ENCODE measurements at places on chromosomes 2 and 18.
A peak's percentile ranks its signal among the peaks of the same experiment; 100 is the strongest.

DNA sequence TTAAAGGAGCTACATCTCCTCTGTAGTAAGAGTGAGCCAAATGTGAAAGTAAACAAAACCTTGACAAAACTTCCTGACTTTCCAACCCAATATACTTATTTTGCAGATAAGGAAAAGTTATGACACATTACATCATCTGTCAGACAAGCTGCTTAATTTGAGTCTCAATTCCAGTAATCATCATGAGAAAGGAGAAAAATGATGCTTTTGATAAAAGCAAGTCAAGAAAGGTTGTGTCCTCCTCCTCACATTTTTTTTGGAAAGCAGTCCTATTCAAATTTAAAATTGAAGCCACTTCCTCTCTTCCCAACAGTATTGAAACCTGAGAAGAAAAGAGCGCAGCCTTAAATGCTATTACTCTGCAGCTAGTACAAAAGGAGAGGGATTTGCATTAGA lies 519.6 kb downstream of the LRP1B start:
- no peak for DNase-seq

DNA sequence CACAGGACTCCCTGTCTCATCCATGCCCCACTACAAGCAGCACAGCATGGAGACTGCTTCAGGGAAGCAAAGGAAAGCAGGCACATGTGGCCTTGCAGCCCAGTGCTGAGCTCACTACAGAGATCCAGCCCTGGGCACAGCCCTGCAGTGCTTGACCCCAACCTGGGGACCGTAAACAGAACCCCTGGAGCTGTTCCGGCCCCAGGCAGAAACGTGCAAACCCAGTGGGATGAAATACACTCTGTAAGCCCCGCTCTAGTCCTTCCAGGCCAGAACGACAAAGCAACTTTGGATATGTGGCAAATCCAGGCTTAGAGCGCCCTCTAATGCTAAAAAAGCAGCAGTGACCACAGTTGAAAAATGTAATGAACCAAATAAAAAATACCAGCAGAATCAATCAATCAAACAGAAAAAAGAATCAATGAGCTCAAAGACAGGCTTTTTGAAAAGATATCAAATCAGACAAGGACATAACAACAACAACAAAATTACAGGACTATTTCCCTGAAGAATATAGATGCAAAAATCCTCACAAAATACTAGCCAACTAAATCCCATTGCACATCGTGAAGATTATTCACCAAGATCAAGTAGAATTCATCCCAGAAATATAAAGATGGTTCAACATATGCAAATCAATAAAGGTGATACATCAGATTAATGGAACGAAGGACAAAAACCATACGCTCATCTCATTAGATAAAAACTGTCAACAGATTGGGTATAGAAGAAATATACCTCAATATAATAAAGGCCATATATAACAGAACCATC lies 45.6 kb downstream of the ZNF519 start:
- DNase-seq = no peak

GRCh38 chr2:98896944-98897343 lies 39.1 kb downstream of the CRACDL start:
- no peak for DNase-seq

DNA sequence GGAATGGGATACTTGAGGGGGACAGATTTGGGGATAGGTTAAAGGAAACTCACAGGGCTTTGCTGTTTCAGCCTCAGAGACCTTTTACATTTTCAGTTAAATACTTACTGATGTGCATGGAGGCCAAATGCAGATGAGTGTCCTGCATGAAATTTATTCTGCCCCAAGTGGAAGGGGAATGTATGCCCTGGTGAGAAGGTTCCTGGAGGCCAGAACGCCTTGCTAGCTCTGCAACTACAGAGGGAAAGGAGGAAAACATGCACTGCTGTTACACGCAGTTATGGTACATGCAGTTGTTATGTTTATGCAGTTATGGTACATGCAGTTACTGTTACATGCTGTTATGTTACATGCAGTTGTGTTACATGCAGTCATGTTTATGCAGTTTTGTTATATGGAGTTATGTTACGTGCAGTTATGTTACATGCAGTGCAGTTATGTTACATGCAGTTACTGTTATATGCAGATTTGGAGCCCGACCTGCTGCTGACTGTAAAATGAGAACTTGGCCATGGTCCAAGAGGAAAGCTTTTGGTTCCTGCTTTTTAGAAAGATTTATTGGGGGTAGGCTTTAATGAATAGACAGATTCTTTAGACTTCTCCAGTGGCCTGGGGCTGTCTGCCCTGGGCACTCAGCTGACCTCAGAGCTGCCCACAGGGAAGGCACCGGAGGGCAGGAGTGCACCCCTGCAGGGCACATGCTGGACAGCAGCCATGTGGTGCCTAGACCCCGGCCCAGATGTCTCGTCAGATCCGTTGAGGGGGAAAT lies 84.1 kb downstream of the LDLRAD4 start:
- no peak for DNase-seq

DNA sequence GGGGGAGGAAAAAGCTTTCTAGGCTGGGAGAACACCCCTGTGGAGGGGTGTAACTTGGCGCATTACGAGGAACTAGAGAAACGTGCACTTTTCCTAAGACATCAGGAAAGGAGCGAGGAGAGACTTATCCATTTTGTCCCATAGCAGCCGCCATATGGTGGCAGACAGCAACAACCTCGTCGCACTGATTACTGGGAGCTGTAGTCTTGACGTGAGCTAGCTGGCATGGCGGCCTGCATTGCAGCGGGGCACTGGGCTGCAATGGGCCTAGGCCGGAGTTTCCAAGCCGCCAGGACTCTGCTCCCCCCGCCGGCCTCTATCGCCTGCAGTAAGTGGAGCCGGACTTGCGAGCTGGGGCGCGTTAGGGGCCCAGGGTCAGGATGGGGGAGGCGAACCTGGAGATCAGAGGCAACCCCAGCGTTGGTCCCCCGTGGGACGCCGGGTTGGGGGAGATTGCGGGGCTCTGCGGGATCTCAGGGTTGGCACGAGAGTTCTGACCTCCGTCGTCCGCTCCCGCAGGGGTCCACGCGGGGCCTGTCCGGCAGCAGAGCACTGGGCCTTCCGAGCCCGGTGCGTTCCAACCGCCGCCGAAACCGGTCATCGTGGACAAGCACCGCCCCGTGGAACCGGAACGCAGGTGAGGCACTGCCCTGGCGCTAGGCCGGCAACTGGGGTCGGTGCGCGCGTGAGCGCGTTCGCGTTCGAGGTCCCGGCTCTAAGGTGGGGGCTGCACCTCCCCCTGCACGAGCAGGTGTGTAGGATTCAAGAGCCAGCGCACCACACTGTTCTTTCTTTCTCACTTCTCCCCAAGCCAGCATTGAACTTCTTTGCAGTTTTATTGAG lies at the start of gene MRPL19:
TSS of gene MRPL19 (plus strand) at position 201 of the 843 bp plus-strand sequence. CDS start at position 226, 25 bp downstream.
- DNase-seq = peak; percentile 71

DNA sequence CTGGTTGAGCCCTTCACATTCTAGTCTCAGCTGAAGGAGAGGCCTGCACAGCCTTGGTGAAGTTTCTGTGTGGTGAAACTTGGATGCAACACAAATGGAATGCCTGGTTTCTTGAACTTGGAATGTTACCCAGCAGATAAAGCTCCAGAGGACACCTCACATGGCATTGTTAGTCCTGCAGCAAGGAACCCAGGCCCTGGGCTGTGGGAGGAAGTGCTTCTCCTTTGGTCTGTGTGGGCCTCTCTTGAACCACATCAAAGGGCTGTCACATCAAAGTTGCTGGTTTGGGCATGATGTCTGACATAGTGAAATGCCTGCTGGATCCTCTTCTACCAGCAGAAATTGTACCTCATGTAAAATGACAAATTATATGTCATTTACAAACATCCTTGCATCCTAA lies 198.5 kb downstream of the FHOD3 start:
- no peak for DNase-seq

GRCh38 chr2:216206041-216206703 lies 97.0 kb downstream of the XRCC5 start:
- no peak for DNase-seq

DNA sequence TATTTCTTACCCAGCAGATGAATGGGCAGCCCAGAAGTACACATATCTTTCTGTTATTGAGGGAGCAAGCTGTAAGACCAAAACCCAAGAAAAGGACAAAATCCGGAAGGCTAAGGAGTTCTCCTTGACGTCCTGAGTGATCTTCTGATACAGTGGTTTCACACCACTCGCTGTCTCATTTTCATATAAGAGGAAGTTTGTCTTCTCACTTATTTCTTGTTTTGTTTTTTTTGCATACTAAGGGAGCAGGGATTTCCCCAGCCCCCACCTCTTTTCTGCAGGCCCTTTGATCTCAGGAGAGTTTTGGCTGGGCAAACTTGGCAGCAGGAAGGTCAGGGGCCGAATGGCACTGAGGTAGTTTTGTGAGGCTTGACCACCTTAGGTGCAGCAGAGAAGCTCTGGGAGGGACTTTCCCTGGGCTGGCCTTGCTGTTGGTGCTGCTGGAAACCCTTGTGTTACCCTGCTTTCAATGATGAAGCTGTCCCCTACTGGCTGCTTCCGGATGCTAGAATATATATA lies 13.3 kb downstream of the CHRNA1 start:
- DNase-seq = no peak

- no peak for DNase-seq
Measured at GRCh38 chr18:69177702-69178101, 223.0 kb upstream of the DOK6 start.

- no peak for DNase-seq
Measured at GRCh38 chr2:20113986-20114938, 62.8 kb upstream of the LAPTM4A start.

GRCh38 chr2:15720561-15721307 lies 129.1 kb downstream of the DDX1 start:
- no peak for DNase-seq

- DNase-seq = no peak
Measured at GRCh38 chr2:57437077-57437476, 609.5 kb upstream of the VRK2 start.

DNA sequence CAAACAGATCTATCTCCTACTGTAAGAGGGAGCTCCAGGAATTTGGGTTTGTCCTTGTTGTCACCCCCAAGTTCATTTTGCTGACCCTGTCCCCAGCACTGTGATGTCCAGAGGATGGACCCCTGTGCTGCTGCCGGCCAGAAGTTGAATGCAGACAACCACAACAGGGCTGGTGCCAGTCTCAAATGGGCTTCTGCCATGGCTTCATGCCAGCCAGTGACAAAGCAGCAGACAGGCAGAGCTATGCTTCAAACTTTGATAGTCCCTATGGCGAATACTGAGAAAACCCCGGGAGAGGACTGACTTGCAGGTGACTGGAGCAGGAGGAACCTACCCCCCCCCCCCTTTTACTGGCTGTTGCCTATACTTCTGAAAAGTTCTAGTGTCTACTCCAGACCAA lies 3.2 kb downstream of the SMAD7 start:
- no peak for DNase-seq

- DNase-seq = no peak
Measured at GRCh38 chr2:64263315-64263714, 119.1 kb upstream of the PELI1 start.

GRCh38 chr2:70474256-70474848 lies 79.3 kb downstream of the TGFA start:
- no peak for DNase-seq

GRCh38 chr2:182179176-182179575 lies 193.5 kb downstream of the PPP1R1C start:
- no peak for DNase-seq

GRCh38 chr18:61851940-61852451 lies 40.8 kb downstream of the RNF152 start:
- no peak for DNase-seq

DNA sequence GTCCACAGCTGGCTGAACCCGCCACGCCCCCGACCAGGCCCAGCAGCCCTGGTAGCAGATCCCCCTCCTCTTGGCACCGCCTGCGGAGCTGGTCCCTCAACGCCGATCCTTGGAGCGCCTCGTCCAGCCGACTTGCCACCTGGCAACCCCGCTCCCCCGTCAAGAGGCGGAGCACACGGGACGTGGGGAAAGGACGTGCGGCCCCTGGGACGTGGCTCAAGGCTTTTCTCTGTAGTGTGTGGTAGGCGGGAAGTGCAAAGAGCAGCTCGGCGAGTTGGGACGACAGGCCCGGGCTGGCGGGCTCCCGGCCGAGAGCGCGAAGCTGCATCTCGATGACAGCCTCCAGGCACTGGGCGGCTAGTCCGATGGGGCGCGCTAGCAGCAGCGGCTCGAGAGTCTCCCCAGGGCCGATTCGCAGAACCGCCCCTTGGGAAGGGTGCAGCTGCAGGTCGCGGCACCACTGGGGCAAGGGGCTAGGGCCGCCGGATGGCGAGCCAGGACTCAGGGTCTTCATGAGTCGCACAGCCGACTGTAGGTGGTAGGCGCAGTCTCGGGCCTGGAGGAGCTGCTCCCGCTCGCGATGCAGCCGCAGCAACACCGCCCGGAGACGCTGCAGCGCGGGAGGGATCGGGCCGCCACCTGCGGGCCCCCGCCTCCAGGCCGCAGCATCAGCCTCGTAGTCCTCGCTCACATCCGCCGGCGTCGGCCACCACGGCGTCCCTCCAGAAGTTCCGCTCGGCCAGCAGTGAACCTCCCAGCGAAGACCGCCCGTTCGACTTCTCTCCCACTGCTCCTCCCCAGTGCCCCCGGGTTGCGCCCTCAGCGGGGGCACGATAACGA lies 617 bp downstream of the CCDC142 start:
- DNase-seq = no peak

GRCh38 chr2:144950899-144951560 lies 431.1 kb upstream of the ZEB2 start:
- no peak for DNase-seq

GRCh38 chr2:18752022-18752493 lies 162.7 kb upstream of the NT5C1B start:
- DNase-seq = no peak

- DNase-seq = no peak
Measured at GRCh38 chr2:164873210-164873908, 31.7 kb upstream of the COBLL1 start.

DNA sequence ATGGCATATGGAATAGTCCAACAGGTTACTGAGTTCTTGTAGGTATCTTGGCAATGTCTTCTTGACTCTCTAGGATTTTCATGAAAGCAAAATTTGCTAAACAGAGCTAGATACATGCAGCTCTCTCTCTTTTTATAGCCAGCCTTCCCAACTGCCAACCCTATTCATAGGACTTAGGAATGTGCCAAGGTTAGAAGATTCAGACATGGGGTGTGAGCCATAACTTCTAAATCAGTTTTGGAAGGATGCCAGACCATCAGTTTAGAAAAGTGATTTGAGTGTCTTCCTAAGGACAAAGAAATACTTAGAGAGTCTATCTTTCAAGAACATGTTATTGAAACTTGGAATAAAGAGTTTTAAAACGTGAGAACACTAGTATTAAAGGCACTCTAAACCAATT lies 619.5 kb upstream of the FANCL start:
- no peak for DNase-seq

- DNase-seq = no peak
Measured at GRCh38 chr18:43870626-43871025, 593.3 kb upstream of the SYT4 start.

DNA sequence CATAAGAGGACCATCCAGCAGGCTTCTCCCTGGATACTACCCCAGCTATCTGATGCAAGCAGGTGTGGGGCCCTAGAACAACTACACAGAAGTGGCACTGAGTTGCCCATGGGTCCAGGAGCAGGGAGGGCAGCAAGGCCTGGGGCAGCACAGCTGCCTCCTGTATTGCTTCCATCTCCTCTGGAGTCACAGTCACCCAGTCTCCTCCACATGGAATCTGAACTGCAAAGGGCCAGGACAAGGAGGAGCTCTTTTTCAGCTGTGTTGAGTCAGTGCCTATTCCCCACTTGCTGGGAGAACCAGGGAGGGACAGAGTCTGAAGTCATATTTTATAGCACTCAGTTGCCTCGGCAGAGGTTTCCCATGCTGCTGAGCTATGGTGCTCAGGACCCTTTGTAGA lies 67.9 kb upstream of the ALPP start:
- no peak for DNase-seq

GRCh38 chr2:66432801-66433694 lies 1.9 kb upstream of the MEIS1 start:
- DNase-seq = peak; percentile 90

- DNase-seq = no peak
Measured at GRCh38 chr2:223043164-223043941, 8.6 kb upstream of the KCNE4 start.
